ENCODE measurements at places on chromosomes 6 and 20.

DNA sequence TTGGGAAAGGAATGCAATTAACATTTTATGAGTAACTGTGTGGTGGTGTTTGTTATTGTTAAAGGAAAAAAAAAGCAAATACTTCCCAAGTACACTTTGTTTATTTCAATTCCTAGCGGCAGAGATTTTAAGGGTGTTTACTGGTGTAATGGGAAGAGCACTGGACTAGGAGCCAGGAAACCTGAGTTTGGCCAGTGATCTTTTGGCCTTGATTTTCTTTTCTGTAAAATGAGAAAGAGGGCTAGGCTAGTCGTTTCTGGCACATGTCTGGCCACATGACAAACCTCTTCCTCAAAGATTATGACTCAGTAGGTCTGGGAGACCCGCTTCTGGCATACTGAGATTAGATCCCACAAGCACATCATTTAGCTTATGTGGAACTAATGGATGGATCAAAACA, 428.1 kb upstream of the NOX3 start:
- DNase-seq, result no peak

DNA sequence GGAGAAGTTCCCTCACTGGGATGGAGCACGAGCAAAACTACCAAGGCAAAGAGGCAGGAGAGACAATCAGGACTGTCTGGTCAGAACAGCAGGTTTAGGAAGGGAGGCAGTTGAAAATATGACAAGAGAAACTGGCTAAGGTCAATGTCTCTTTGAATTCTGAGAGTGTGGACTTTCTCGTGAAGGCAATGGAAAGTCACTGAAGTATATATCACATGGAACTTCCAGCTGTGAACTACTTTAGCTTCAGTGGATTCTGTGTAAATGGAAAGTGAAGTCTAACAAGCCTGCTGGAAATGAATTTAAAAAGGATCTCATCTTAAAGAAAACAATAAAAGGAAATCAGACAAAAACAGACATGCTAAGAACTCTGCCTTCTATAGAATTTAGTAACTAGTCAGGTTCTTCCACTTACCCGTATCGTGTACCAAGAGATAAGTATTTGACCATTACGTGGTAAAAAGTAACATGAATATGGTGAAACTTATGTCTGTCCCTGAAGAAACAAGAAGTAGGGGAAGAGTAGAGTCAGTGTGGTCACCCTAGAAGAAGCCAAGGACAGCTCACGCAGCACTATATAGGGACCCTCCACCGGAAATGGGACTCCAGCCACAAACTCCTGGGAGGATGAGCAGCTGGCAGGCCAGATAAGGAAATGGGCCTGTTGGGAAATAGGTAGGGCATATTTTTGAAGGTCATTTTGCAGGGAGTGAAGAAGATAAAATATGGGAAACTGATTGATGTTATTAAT, 123.4 kb downstream of the MAP7 start:
- no peak for DNase-seq

- peak; percentile 74 for DNase-seq
Observed at GRCh38 chr6:100217225-100218012, 223.4 kb upstream of the MCHR2 start.

DNA sequence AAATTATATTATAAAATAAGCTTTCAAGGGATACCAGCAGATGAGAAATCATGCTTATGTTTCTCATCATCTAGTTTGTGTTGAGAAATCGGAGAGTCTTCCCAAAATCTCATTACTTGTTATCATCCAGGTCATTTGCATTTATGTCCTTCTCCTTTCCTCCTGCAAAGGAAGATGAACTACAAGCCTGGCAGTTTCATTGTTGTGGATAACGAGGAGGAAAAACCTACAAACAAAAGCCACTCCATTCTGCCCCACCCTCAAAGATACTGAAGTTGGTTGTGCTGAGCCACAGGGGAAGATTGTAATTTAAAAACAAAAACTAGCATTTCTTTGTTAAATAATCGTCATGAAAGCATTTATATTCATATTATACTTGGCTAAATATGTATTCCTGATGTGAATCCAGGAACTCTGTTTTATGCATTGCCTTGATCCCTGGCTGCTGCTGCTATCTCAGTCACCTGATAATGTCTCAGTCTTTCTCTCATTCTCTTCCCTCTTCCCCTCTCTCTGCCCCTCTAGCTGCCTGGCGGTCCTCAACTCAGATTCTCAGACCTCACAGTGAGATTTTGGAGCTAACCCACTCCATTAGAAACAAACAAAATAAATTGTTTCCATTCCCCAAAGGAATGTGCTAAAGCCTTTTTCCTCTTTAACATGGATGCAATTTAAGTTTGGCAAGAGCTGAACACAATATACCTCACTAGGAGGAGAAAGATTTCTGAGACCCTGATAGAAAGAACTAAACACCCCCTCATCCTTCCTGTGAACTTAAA, 185.3 kb downstream of the ADAT2 start:
- no peak for DNase-seq

DNA sequence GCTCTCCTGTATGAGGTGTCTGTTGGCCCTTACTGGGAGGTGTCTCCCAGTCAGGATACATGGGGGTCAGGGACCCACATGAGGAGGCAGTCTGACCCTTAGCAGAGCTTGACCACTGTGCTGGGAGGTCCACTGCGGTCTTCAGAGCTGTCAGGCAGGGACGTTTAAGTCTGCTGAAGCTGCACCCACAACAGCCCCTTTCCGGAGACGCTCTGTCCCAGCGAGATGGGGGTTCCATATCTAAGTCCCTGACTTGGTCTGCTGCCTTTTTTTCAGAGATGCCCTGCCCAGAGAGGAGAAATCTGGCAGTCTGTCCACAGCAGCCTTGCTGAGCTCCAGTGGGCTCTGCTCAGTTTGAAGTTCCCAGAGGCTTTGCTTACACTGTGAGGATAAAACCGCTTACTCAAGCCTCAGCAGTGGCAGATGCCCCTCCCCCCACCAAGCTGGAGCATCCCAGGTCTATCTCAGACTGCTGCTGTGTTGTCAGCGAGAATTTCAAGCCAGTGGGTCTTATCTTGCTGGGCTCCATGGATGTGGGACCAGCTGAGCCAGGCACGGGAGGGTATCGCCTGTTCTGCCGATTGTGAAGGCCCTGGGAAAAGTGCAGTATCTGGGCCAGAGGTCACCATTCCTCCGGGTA, 36.3 kb upstream of the IBTK start:
- DNase-seq, result no peak

- no peak for DNase-seq
Observed at GRCh38 chr6:110699780-110700179, 115.5 kb downstream of the CDK19 start.

GRCh38 chr20:14580418-14581074, 243.1 kb upstream of the FLRT3 start:
- DNase-seq, result no peak

- no peak for DNase-seq
Observed at GRCh38 chr20:34268851-34269636, 27.8 kb downstream of the ASIP start.

GRCh38 chr6:106727480-106728149, 98.2 kb downstream of the QRSL1 start:
- DNase-seq, result no peak

- peak; percentile 28 for DNase-seq
Observed at GRCh38 chr6:31620586-31621319, at the start of gene PRRC2A. Gene PRRC2A (plus strand): TSS chr6:31620715. CDS start chr6:31622790, 2,075 bp downstream.

DNA sequence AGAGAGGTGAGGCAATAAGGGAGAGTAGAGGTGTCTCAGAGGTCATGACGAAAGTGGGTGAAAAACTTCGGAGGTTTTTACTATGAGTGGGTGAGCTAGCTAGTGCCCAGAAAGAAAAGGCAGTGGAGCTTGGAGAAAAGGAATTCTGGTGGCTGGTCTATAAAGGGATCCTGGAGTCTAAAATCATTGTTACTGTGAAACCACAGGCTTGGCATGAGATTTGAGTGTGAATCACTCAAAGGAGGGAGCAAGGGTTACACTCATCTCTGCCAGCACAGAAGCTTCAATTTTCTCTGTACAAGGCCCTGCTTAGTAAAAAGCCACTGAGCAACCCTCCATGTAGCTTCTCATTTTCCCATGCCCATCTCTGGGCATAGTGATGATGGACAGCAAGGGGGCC, 47.5 kb downstream of the CD83 start:
- peak; percentile 39 for DNase-seq

GRCh38 chr6:157133856-157134255, 189.5 kb downstream of the TMEM242 start:
- DNase-seq, result no peak

GRCh38 chr20:35544436-35544835, 2.6 kb downstream of the ERGIC3 start:
- no peak for DNase-seq

- DNase-seq, result no peak
Observed at GRCh38 chr20:37378785-37379598, 33.1 kb downstream of the SRC start.

GRCh38 chr6:129842137-129842536, 19.0 kb downstream of the TMEM244 start:
- DNase-seq, result no peak

GRCh38 chr6:571892-572291, 85.0 kb downstream of the HUS1B start:
- no peak for DNase-seq
